ENCODE measurements at places on chromosomes 1 and 21. TPM values are rescaled to one million over a fixed set of nuclear protein-coding genes. Genes with fewer than 3 reads are reported as not detected.

- no peak for DNase-seq
Measured at GRCh38 chr1:35773711-35774110, 3.9 kb upstream of the CLSPN start.

BGLAP gene
- not detected for total RNA-seq

LCE1F gene
- total RNA-seq = not detected

TDRD10 gene
- total RNA-seq = 0.16 TPM

DNA sequence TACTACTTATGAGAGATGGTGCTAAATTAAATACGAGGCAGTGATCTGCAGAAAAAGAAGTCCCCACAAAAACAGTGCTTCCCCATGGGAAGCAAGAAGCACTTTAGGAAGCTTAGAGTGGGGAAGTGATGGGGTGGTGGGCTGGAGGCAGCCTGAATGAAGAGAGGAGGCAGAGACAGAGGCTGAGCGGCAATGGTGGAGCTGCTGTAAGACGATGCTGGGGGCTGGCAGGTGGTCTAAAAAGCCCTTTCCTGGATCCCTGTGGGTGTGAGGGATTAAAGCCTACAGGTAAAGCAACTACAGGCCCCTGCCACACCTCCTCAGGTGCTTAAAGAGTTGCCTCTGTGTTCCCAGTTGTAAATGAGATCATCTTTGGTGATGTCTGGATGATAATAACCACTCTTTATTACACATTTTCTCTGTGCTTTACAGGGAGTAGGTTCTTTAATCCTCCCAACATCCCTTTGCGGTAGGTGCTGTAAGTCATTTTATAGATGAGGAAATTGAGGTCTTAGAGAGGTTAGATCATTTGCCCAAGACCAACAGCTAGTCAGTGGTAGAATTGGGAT is 39.2 kb downstream of the CNN3 start:
- no peak for DNase-seq

DNA sequence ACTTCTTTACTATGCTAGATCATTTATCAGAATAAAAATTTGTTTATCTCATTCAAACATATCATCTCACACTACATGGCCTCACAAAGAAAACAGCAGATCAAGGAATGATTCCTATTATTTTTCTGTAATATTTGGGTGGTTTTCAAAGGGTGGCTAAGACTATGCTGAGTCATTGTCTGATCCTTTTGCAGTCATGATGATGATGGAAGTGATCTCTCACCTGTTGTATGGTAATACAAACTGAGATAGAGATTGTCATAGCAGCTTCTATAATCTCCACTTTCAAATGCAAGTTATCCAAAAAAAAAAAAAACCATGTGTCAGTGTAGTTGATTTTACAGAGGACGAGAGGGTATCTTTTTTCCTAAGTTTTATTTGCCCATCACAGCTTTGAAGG is 37.2 kb upstream of the GBP5 start:
- DNase-seq = no peak

Data from occipital lobe (tissue), 3 donors.